Fibroblast of skin of right quadriceps (primary cell): ENCODE measurements at places on chromosomes 2 and 18.

DNA sequence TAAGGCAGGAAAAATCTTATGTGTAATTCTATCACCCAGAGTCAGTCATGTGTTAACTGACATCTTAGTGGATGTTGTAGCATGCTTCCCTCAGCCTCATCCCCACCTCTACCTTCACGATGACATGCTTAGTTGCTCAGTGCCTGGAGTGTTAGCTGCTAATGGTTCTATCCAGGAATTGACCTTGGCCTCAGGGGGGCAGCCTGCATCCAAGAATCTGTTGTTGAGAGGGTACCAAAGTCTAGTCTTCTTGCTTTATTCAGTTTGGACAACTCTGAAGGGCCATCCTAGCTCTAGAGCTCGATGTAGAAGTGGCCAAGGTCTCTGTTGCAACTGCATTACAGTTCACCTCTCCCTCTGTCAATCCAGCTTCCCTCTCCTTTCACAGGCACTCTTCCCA, 61.2 kb downstream of the ACYP2 start:
- peak; percentile 58 for DNase-seq

GRCh38 chr2:138962686-138963085, 182.5 kb upstream of the NXPH2 start:
- DNase-seq: peak; percentile 71

DNA sequence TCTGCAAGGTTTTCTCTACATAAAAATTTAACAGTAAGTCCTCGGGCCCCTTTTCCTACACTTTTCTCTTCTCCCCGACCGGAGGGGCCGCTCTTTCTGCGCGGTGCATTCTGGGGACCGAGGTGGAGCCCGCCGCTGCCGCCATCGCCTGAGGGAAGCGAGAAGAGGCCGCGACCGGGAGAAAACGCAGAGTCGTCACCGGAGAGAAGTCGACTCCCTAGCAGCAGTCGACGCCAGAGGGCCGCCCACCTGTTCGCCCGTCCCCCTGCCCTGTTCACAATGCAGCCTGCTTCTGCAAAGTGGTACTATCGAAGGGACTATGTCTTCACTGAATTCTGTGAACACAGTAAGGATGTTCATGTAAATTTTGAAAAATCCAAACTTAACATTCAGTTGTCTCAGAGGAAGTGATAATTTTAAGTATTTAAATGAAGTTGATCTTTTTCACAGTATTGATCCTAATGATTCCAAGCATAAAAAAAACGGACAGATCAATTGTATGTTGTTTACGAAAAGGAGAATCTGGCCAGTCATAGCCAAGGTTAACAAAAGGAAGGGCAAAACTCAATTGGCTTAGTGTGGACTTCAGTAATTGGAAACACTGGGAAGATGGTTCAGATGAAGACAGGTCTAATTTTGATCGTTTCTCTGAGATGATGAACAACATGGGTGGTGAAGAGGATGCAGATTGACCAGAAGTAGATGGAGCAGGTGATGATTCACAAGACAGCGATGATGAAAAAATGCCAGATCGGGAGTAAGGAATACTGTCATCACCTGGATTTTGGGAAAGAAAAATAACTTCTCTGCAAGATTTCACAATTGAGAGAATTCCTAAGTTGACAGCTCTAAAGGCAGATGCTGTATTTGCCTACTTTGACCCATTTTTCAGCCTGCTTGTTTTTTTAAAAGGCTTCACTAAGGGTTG, 55.8 kb downstream of the ASXL2 start:
- DNase-seq: peak; percentile 49

DNA sequence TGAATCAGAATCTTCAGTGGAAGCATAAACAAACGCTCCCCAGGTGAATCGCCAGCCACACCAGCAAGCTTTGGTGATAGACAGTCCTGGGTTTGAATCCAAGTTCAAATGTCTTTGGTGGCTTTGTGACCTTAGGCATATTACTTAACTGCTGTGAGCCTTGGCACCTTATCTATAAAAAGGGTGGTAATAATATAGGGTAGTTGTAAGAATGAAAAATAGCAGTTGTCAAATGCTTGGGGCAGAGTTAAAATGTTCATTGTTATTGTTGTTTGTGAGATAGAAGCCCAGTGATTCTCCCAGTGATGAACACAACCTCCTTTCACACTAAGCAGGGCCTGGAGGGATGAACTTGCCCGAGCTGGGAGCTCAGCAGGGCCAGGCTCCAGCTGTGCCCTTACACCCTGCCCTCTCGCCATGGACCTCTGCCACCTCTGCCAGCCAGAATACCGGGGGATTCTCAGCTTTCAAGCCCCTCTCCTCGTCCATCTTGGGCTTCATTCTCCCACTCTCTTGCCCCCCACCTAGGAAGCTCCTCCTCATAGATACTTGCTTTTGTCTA, 6.1 kb upstream of the TMBIM1 start:
- no peak for DNase-seq

DNA sequence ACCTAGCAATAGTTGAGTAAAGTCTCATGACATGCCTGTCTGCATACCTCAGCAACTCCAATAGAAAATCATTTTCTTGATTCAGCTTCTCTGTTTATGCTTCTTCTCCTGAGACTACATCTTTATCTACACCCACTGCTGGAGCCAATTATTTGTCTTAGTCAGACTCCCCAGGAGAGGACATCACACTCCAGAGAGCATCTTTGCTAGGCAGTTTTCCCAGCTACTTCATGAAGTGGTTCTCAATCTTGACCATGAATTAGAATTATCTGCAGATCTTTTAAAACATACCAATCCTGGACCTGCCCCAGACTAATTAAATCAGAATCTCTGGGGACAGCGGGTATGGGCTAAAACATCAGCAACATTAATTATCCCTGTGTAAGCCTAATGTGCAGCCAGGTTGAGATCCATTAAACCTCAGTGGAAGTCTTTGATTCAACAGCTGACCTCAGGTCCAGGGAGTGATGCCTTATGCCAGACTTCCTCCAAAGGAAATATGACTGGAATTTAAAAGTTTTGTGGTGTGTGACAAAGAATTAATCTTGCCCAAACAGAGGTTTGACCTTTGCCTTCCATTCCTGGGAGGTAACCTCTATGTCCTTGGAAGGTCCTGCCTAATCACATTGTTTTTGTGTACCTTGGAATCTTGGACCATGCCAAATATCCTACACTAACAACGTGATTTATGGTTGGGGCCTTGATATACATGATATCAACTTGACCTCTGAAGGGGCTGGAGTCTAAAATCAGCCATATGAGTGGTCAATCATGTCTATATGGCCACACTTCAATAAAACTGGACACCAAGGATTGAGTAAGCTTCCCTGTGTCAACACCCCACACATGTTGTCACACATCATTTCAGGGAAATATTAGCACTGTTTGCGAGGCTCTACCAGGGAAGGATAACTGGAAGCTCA, 99.3 kb upstream of the DNAJC10 start:
- DNase-seq: peak; percentile 84

GRCh38 chr2:64750001-64750816, 96.5 kb upstream of the SERTAD2 start:
- peak; percentile 42 for DNase-seq

- DNase-seq: no peak
Observed at GRCh38 chr18:55665506-55665905, 77.5 kb upstream of the TCF4 start.
